ENCODE measurements at places on chromosomes 13 and 19. TPM values are rescaled to one million over a fixed set of nuclear protein-coding genes. Genes with fewer than 3 reads are reported as not detected.

CCDC8 gene
- not detected for polyA plus RNA-seq

SLC5A5 gene
- polyA plus RNA-seq = not detected

KLK3 gene
- polyA plus RNA-seq = not detected

SLITRK6 gene
- 0.82 TPM for polyA plus RNA-seq

KLK1 gene
- polyA plus RNA-seq = not detected

ZNF616 gene
- 3.1 TPM for polyA plus RNA-seq

ZNF723 gene
- 11.7 TPM for polyA plus RNA-seq

TSHZ3 gene
- 2.0 TPM for polyA plus RNA-seq

ZNF491 gene
- polyA plus RNA-seq = 2.3 TPM

Data from Purkinje cell (primary cell).